Activated CD4-positive, alpha-beta T cell treated with anti-CD3 and anti-CD28 coated beads for 36 hours (primary cell): ENCODE measurements at places on chromosomes 3 and 15.

GRCh38 chr3:190718097-190718496, 144.4 kb downstream of the GMNC start:
- DNase-seq, result no peak

DNA sequence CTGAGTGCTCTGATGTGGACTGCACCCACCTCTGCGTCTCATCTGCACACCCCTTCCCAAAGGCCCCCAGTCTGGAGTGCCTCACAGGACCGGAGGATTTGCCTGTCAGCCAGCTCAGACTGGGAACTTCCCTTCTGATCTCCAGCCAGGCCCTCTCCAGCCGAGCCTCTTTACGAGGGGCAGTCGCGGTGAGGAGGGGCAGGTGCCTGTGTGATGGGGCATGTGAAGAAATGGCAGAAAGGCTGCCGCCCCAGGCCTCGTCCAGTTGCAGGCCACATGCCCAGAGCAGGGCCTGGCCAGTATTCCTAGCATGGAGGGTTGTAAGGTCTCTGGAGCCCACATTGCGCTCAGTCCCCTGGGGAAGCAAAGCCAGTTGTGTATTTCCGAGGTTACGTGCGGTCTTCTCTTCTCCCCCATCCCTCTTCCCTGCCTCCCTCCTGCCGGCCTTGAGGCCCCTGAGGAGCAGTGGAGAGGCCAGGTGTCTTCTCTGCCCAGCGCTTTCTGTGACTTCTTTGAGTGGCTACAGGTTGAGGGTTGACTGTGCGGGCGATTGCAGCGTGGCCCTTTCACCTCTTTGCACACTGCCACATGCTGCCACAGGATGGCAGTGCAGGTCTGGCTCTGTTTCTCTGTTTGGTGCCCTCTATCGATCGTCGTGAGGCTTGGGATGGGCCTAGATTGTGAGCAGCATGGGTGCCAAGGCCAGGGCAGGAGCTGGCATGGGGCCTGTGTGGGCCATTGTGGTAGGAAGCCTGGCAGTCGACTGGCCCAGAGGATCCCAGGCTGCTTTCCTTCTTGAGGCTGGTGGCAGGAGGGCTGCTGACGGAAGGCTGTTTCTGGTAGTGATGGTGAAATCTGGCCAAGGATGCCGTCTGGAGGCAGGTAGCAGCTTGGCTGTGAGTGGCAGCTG, 5.3 kb downstream of the CLK3 start:
- DNase-seq, result peak; percentile 90

- no peak for DNase-seq
These were observed 43.0 kb downstream of the NEK10 start for GRCh38 chr3:27326202-27326601.

DNA sequence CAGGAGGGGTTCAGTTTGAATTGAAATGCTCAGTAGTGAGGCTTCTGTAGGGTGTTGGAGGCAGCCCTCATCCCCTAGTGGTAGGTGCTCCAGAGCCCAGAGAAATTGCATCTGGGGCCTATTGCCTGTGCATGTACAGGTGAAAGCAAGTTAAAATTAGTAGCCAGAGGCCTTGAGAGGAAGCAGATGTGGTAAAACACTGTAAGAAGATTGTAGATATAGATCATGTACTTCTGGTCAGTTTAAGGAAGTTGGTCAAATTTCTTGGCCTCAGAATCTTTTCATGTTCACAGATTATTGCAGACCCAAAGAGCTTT, 34.6 kb downstream of the IGSF10 start:
- no peak for DNase-seq

- no peak for DNase-seq
These were observed 975 bp downstream of the PCSK6 start for GRCh38 chr15:101488300-101489164.

DNA sequence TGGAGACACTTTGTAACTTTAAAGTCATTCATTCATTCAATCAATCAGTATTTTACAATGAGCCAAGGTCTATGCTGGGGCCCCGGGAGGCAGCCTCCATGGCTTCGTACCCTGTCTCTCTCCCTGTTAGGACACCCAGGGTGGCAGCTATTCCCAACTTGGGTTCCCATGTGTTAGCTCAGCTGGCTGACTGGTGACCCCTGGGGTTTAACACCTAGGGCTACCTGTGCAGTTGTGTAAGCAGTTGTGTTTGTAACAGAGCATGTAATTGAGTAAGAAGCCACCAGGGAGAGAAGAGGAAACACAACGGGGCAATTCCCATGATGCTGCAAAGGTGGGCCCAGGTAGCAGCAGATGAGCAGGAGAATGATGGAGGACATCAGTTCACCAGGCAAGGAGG, 132.4 kb downstream of the ADAMTS9 start:
- DNase-seq, result no peak
